ENCODE measurements at places on chromosomes 12 and 14.

GRCh38 chr12:94091624-94092023, 56.8 kb upstream of the PLXNC1 start:
- DNase-seq = no peak

GRCh38 chr14:69154779-69155178, 1.9 kb upstream of the DCAF5 start:
- no peak for DNase-seq

- DNase-seq = no peak
Observed at GRCh38 chr12:64332296-64332695, 58.3 kb downstream of the C12orf56 start.

DNA sequence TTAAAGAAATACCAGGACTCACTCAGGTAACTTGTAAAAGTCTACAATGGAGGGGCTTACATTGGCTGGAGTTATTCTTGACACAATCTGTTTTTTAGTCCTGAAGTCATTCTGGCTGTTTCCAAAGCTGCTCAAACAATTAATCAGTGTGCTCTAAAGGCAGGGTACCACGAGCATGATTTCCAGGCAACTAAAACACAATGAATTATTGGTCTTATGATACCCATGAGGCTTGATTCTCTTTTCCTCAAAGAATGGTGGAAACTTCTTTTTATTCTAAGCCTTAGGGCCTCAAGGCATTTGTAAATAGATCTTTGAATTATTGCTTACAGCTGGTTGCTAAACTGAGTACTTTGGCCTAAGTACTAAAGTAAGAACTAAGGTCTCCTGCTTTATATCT, 199.8 kb upstream of the PDZRN4 start:
- DNase-seq = no peak

DNA sequence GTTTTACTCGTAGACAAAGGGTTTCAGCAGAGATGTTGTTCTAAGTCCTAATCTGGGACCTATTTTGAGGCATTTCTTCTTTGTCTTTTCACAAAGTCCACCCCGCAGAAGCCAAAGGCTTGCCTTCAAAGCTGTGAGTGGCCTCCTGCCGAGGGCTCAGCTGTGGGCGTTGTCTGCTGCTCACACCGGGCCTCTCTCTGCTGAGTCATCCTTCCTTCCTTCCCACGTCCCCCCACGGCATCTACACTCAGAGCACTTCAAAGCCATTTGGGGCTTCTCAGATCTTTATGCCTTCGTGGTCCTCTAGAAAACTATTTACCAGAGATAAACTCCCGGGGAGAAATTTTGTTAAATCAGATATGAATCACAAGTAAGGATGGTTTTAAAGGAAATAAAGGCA, 115.9 kb upstream of the TMPO start:
- peak; percentile 25 for DNase-seq

DNA sequence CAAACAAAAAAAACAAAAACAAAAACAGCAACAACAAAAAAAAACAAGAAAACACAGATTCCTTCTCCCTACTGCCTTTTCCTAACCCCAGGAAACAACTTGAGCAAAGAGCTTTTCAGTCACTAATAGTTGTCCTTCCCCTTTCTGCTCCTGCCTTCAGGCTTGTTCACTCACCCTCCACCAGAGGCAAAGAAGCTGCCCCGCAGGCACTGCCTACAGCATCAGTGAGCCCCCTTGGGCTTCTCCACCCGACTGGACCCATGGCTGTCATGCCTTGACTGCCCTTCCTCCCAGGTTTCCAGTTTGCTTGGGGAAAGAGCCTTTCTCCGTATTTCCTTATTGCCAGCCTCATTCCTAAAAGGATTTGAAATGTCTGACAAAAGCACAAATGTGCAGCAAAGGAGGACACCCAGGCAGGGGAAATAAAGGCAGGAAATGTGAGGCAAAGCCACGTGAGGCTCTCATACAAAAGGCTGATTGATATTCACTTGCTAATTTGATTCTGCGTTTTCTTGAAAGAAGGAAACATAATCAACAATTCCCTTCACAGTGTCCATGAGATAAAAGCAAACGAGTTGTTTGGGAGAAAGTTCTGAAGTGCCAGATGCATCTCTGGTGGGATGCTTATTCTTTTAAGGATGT, 85.7 kb downstream of the GPATCH2L start:
- no peak for DNase-seq

All from activated CD4-positive, alpha-beta T cell treated with anti-CD3 and anti-CD28 coated beads, Interleukin-2, amount 50 U/mL, for 24 hours (primary cell).